ENCODE measurements at places on chromosomes 11 and 22.

GRCh38 chr11:9840460-9841004 is 176.7 kb downstream of the SWAP70 start:
- no peak for DNase-seq

GRCh38 chr11:36454941-36455631 is 55.0 kb downstream of the TRAF6 start:
- DNase-seq = no peak

DNA sequence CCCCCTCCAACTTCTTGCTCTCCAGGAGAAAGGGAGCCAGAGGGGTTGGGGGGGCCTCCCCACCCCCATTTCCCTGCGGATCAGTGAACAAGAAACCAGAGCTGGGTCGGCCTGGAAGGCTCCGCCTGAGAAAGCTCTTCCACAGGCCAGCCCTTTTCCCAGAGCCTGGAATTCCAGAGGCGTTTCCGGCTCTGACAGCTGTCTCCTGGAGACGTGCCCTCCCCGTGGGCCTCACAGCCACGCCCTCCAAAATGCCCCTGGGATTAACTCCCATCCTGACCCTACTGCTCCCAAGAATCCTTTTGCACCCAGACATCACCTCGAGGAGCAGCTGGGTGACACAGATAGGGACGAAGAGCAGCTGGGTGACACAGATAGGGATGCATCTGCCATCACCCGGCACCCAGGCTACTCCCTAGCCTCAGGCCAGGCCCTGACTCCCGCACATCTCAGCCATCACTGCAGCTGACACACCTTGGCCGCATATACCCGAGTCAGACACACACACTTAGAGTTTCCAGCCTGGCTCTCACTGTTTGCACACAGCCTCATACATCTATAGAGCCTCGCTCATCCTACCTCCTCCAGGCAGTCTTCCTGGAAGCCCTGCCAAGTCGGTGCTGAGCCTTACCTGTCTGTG is 7.6 kb upstream of the CDC42EP1 start:
- no peak for DNase-seq

DNA sequence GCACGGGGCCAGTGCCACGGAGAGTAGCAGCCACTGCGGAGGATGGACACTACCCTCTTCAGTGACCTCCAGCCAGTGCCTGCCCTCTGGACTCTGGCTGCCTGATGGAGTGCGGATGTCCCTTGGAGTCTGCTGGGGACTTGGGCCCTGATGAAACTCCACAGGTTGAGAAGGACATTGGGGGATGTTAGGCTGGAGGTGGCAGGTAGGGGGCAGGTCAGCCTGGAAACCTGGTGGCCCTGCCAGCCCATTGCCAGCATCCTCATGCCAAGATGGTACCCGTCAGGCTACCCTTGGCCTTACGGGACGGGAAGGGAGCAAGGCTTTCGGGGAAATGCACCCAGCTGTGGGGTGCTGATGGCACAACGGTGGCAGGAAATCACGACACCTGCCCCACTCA is 4.0 kb downstream of the CABP7 start:
- DNase-seq = no peak

DNA sequence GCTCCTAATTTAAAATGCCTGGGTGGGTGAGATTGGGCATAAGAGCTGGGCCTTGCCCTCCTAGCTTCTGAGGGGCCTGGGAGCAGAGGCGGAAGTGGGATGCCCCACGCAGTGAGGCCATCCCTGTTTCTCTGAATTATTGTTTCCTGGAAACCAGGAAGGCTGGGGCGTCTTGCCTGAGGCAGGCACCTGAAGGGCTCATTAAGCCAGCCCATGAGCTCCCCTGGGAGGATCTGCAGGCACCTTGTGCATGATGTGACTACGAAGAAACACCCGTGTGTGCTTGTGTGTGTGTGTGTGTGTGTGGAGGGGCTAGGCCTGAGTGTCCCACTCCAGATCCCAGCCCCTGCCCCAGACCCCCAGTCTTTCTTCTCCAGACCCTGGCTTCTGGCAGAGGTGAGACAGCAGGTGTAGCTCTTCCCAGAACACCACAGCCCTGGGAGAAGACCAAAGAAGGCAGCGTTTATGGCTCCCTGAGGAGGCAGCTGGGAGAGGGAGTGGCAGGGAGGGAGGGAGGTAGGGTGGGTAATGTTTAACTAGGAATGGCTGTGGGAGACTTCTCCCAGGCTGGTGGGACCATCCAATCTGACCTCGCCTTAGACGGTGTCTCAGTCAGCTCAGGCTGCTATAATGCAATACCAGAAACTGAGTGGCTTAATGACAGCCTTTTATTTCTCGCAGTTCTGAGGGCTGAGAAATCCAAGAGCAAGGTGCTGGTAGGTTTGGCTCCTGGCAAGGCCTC is 2.1 kb upstream of the BATF2 start:
- no peak for DNase-seq

DNA sequence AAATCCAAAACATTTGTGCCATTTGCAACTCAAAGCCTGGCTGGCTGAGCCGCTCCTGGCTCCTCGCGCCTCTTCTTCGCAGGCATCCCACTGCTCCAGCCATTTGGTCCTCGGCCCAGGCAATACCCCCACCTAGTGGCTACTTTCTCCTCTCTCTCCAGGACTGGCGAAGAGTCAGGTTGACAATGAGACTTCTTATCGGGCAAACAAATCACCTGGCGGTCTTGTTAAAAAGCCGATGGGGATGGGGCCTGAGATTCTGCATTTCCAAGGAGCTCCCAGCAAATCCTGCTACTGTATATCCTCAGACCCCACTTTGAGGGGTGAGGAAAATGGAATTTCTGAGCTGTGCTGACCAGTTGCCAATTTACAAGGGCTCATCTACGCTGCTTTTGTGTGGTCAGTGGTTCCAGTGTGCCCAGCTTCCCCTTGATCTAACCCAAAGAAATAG is 89.0 kb downstream of the ISX start:
- peak; percentile 59 for DNase-seq

DNA sequence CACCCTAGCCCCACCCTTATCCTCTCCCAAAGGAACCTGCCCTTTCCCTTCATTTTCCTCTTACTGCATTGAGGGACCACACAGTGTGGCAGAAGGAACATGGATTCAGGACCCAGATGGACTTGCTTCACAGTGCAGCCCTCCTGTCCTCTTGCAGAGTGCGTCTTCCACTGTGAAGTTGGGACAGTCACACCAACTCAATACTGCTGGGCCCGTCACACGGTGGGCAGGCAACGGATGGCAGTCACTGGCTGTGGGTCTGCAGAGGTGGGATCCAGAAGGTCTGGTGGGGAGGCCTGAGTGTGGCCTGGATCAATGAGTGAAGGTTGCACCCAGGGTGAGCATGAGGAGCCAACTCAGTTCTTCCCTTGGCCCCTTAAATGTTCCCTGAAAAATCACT is 129.9 kb upstream of the B3GAT1 start:
- DNase-seq = no peak

DNA sequence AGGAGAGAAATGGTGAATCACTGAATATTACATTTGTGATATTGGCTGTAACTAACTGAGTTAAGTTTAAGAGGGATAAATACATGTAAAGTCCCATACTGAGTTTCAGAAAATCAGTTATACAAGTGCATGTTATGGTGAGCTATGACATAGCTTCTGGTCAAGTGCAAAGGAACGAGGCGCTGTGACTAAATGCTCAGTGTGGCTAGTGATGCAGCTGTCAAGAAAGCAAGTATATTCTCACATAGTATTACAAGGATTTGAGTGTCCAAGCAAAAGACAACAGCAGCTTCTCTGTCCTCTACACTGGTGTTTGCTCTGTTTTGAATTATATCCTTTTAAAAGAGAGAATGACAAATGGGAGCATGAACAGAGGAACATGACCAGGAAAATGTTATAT is 40.1 kb downstream of the CSRP3 start:
- no peak for DNase-seq

DNA sequence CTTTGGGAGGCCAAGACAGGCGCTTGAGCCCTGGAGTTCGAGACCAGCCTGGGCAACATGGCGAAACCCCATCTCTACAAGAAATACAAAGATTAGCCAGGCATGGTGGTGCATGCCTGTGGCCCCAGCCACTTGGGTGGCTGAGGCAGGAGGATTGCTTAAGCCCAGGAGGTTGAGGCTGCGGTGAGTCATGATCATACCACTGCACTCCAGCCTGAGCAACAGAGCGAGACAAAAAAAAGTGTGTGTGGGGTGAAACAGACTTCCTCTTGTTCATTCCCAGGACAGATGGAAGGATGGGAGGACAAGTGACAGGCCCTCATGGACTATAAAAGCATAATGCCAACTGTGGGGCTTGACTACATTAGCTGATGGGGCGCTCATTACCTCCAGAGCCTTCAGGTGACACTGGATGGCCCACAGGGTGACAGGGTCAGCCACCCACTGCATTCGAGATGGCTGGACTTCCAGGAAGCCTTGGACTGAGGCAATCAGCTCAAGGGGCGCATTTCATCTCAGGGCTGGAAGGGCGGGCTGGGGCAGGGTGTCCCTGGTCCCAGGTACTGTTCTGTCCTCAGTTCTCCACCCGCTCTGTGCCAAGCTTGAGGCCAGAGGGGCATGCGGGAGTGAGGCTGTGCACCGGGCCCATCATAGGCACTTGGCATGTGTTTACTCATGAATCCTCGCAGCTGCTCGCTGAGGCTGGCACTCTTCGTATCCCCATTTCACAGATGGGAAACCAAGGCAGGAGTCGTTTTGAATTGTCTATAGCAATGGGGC is 12.5 kb downstream of the NPTXR start:
- no peak for DNase-seq

DNA sequence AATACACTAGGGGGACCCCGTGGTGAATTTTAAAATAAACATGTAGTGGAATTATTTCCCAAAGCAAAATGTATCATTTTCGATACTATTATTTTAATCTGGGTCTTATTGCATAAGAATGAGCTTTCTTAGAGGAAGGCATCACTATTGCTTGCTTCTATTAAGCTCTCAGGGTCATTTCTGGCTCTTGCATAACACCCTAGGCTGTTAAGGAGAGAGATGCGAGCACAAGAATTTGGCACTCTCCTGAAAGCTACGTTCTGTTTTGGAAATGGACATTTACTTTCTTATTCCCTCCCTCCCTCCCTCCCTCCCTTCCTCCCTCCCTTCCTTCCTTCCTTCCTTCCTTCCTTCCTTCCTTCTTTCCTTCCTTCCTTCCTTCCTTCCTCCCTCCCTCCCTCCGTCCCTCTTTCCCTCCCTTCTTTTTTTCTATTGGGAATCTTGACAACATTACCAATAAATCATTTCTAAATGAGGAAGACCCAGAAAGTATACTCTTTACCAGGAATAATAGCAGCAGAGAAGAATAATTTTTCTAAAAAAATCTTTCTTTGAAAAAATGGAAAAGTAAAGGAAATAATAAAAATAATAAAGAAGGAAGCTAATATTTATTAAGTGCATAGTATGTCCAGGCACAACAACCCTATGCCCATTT is 83.6 kb upstream of the BDNF start:
- DNase-seq = no peak

GRCh38 chr11:45593992-45594391 is 71.4 kb downstream of the CHST1 start:
- DNase-seq = no peak

DNA sequence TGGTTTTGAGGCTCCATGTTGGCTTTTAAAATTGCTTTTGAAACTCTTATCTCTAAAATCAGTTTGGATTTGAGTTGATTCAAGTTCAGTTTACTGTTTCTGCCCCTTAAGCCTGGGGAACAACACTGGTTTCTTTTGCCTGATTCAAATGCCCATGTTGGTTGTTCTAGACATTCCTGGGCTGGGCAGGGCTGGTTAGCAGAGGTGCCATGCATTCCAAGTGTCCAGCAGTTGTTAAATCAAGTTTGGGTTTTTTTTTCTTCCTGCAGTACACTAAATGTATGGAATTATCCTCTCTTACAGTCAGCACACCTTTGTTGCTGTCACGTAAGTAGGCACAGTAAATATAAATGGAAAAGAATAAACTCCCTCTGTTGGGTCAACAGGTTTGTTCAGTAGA is 67.2 kb upstream of the MTMR2 start:
- DNase-seq = no peak

Measured in activated CD8-positive, alpha-beta memory T cell treated with anti-CD3 and anti-CD28 coated beads for 24 hours (primary cell).